Omental fat pad (tissue), 4 donors: ENCODE measurements at places on chromosomes 13 and 19. TPM values are rescaled to one million over a fixed set of nuclear protein-coding genes. Genes with fewer than 3 reads are reported as not detected.

DNA sequence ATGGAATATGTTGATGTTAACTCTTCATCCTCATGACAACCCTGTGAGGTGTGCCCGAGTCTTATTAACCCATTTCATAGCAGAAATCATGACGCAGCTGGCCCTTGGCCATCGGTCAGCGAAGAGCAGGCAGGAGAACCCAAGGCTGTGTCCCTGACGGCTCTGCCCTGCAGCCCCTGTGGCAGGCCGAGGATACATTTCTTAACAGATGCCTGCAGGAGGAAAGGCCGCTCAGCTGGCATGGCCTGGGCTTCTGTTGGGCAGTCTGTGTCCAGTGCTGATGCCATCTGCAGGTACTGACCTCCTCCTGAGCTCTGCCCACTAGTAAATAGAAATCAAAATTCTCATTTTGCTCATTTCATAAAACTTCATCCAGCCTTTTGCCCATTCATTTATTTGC is 35.4 kb upstream of the MCF2L start:
- DNase-seq: no peak

The GCDH gene
- 46.3 TPM for total RNA-seq

- DNase-seq: no peak
Measured at GRCh38 chr19:18507021-18507726, 14.7 kb downstream of the ELL start.

DNA sequence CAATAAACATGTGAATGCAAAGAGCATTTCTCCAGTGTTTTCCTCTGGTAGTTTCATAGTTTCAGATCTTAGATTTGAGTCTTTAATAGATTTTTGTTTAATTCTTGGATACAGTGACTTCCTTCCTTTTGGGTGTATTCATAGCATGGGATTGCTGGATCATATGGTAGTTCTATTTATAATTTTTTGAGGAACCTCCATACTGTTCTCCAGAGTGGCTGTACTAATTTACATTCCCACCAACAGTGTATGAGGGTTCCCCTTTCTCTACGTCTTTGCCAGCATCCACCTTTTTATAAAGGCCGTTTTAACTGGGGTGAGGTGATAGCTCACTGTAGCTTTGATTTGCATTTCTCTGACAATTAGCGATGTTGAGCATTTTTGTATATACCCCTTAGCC is 9.3 kb upstream of the CALM3 start:
- DNase-seq: no peak

GRCh38 chr19:32061315-32061714 is 284.1 kb upstream of the ZNF507 start:
- DNase-seq: no peak

- DNase-seq: no peak
Measured at GRCh38 chr13:47126432-47126831, 229.6 kb upstream of the HTR2A start.

The SMAD9 gene
- 22.9 TPM for total RNA-seq

DNA sequence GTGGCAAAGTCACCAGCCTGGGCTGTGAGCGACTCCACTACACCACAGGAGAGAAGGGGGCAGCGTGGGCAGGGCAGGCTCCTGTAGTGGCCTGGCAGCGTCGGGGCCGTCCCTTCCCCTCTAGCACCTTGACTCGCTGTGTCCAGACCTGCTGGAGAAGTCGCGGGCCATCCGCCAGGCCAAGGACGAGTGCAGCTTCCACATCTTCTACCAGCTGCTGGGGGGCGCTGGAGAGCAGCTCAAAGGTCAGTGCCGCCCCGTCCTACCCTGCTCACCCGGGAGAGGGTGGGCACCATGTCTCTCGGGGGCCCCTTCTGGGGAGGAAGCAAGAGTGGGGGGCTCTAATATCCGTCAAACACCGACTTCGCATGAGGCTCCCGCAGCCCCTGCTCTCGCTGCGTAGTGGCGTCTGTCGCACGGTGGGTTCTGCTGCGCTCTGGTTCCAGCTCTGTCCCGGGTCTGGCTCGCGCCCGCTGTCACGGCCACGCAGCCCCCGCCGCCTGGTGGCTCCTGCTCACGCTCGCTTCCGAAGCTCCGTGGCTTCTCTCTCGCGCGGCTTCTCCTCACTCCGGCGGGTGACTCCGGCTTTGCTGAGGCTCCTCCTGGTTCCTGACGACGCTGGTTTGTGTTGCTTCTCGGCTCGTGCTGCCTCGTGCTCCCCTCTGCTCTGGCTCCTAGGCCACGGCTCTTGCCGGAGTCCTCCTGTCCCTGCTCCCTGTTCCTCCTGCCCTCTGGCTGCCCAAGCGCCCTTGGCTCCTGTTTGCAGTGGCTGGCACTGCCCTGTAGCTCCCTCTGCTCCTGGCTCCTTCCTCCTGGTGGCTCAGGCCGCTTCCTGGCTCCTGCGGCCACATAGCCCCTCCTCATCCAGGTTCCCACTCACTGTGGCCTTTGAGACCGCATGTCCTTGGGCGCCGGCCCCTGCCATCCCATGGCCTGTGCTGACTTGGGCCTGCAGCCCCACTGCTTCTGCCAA is 27.2 kb downstream of the MYH14 start:
- no peak for DNase-seq
